Common myeloid progenitor, CD34-positive (primary cell): ENCODE measurements at places on chromosomes 7 and 10.
A peak's percentile ranks its signal among the peaks of the same experiment; 100 is the strongest.

DNA sequence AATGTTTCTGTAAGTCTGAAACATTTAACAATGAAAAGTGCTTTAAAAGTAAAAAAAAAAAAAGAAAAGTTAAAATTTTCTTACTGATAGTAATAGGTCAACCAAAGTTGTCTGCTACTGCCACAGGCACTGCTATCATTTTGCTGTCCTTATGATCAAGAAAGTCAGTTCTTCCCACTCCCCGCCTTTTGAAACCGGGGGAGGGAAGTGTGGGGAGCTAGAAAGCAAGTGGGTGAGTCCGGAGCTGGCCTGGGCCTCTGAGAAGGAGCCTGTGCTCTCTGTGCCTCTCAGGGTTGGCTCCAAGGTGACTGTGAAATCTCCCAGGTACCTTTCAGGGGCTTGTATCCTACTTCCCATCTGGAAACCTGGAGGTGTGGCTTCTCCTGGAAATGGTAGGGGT is 7.3 kb downstream of the C7orf57 start:
- no peak for DNase-seq
- no peak overlapping the region for H3K4me3 ChIP-seq
- no peaks in the 10 kb centered on the region for H3K36me3 ChIP-seq
- no peak overlapping the region for H3K27ac ChIP-seq

GRCh38 chr10:1393481-1393880 is 337.3 kb downstream of the WDR37 start:
- no peak overlapping the region for H3K4me3 ChIP-seq
- H3K27ac ChIP-seq, result no peak overlapping the region
- H3K4me1 ChIP-seq, result no peaks in the 10 kb centered on the region
- H3K36me3 ChIP-seq, result no peaks in the 10 kb centered on the region
- no peaks in the 10 kb centered on the region for H3K27me3 ChIP-seq
- DNase-seq, result no peak

- H3K27ac ChIP-seq, result no peak overlapping the region
- H3K4me1 ChIP-seq, result no peaks in the 10 kb centered on the region
- H3K36me3 ChIP-seq, result peaks cover 6% of the 10 kb centered on the region
- no peaks in the 10 kb centered on the region for H3K27me3 ChIP-seq
- DNase-seq, result no peak
Measured at GRCh38 chr7:92255308-92255707, 9.5 kb downstream of the ANKIB1 start.

DNA sequence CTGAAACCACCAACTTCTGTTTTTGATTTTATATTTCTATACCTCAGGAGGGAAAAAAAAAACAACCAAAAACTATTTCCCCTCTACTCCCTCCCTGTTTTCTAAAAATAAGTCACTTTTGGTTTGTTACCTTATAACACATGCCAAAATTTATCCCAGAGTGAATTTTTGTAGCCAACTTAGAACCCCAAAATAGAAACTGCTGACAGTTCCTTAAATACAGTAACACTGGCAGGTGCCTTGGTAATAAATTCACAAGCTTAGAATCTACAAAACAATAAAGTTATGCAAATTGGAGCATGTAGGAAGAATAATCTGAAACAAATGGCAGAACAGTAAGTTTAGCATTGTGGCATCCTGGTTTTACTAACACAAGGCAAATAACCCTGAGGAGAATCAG is 165.0 kb upstream of the HDAC9 start:
- peak overlapping the region; percentile 64 for H3K27ac ChIP-seq
- no peaks in the 10 kb centered on the region for H3K27me3 ChIP-seq
- peaks cover 2% of the 10 kb centered on the region for H3K36me3 ChIP-seq
- peaks cover 13% of the 10 kb centered on the region for H3K4me1 ChIP-seq
- H3K4me3 ChIP-seq, result no peak overlapping the region

DNA sequence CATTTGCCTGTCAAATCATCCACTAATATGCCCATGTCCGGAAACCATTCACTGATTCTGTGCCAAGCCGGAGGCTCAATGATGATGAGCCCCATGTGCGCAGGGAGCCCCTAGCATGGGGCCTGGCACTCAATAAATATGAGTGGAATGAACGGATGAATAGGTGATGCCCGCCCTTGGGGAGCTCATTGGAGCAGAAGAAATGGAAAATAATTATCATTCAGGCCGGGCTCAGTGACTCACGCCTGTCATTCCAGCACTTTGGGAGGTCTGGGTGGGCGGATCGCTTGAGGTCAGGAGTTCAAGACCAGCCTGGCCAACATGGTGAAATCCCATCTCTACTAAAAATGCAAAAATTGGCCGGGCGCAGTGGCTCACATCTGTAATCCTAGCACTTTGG is 11.0 kb downstream of the RHBDD2 start:
- H3K36me3 ChIP-seq, result peaks cover 19% of the 10 kb centered on the region
- no peak overlapping the region for H3K27ac ChIP-seq
- H3K4me1 ChIP-seq, result peaks cover 10% of the 10 kb centered on the region
- no peaks in the 10 kb centered on the region for H3K27me3 ChIP-seq
- no peak overlapping the region for H3K4me3 ChIP-seq

DNA sequence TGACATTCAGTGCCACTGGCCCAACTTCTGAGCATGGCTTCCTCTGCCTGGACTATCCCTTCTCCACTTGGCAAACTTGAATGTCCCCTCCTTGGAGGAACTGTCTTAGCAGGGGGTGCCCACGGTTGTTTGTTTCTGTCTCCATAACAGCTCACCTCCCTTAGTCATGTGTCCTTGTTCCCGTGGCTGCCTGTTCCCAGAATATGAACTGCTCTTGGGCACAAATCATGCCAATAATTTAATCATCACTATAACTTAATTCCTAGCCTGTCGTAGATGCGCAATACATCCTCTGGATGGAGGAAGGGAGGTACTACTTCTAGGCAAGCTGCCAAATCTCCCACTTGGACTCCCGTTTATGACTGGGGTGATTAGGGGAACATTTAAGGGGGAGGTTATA is 173.1 kb downstream of the MYOF start:
- H3K4me1 ChIP-seq, result peaks cover 3% of the 10 kb centered on the region
- no peak for DNase-seq
- H3K27ac ChIP-seq, result no peak overlapping the region
- H3K27me3 ChIP-seq, result no peaks in the 10 kb centered on the region
- no peak overlapping the region for H3K4me3 ChIP-seq

DNA sequence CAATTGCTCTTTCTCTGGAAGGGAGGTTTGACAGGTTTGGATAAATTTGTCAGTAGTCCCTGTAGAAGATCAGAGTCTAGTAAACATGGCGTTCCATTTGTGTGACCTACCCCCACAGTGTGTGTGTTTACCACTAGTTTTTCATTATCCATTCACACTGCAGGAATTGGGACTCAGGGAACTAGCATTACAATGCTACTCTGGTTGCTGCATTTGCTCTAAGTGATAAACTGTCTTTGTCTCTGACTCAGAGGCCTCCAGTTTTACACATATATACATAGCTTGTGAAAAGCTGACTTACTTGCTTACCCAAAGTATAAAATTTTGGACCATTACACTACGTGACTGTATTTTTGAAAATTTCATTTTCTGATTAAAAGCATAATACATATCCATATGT is 1604.0 kb downstream of the REEP3 start:
- no peaks in the 10 kb centered on the region for H3K27me3 ChIP-seq
- H3K36me3 ChIP-seq, result no peaks in the 10 kb centered on the region
- H3K27ac ChIP-seq, result no peak overlapping the region
- no peak overlapping the region for H3K4me3 ChIP-seq
- DNase-seq, result no peak

GRCh38 chr10:132957981-132958882 is 15.9 kb upstream of the CFAP46 start:
- no peak overlapping the region for H3K27ac ChIP-seq
- no peaks in the 10 kb centered on the region for H3K36me3 ChIP-seq
- peaks cover 8% of the 10 kb centered on the region for H3K27me3 ChIP-seq
- DNase-seq, result no peak

DNA sequence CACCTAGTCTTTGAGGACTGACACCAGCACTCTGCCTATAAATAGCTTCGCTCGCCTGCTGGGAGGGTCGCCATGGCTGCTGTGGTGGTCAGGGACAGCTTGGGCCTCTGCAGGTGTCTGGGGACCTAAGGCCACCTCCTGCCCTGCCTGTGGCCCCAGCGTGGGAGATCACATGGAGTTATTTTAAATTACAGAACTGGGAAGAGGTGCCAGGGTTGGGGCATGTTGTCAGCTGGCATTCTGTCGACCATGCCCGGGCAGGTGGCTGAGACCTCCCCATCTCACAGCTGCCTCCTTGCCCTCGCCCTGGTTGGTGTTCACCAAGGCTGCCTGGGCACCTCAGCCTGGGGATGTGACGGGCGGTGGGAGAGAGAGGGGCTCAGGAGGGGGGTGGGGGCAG is 18.1 kb downstream of the SHH start:
- no peaks in the 10 kb centered on the region for H3K36me3 ChIP-seq
- DNase-seq, result no peak
- H3K27me3 ChIP-seq, result peaks cover 12% of the 10 kb centered on the region
- no peak overlapping the region for H3K27ac ChIP-seq
- peaks cover 12% of the 10 kb centered on the region for H3K4me1 ChIP-seq
- H3K4me3 ChIP-seq, result no peak overlapping the region

GRCh38 chr10:124921261-124921660 is 20.7 kb upstream of the ZRANB1 start:
- no peaks in the 10 kb centered on the region for H3K27me3 ChIP-seq
- H3K36me3 ChIP-seq, result no peaks in the 10 kb centered on the region

DNA sequence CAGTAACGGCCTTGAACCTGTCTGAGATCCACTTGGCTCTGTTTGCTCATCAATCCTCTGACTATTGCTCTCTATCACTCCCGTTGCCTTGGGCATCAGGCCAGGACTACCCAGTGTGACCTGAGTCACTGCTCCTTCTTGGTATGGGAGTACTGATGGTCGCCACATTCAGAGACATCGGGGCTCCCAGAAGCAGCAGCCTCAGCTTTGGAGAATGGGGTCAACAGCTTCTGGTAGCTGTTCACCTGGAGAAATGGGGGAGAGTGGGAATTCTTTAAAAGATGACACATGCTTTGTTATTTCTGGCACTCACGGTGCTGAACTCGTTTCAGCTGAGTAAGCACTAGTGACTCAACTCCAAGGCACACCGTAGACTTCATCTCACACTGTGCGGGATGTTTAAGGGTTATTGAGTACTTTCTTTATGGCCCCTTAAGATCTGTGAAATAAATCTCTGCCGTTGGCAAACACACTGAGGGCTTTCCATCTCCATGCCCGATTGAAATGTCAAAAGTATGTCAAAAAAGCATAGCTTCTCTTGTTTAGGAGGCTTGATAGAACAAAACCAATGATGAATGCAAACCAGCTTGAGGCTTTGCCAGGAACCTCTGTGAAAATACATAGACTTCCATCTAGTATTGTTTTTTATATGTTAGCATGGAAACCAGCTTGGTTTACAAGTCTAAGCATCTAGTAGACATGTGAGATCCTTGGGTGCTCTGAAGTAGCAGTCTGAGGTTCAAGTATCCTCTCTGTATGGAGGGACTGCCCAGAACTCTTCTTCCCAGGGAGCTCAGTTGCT is 333.1 kb downstream of the CXCL12 start:
- no peaks in the 10 kb centered on the region for H3K27me3 ChIP-seq
- H3K4me3 ChIP-seq, result no peak overlapping the region
- no peak for DNase-seq
- H3K27ac ChIP-seq, result no peak overlapping the region
- peaks cover 4% of the 10 kb centered on the region for H3K4me1 ChIP-seq
- H3K36me3 ChIP-seq, result no peaks in the 10 kb centered on the region

GRCh38 chr7:257647-257992 is 32.4 kb upstream of the FOXL3 start:
- no peak for DNase-seq
- no peaks in the 10 kb centered on the region for H3K4me1 ChIP-seq
- no peaks in the 10 kb centered on the region for H3K36me3 ChIP-seq
- no peaks in the 10 kb centered on the region for H3K27me3 ChIP-seq
- H3K4me3 ChIP-seq, result no peak overlapping the region

GRCh38 chr7:6209340-6209739 is 63.1 kb downstream of the CYTH3 start:
- H3K36me3 ChIP-seq, result no peaks in the 10 kb centered on the region
- no peak for DNase-seq
